CD4-positive, alpha-beta T cell treated with Interferon alpha-2 for 1 hour (primary cell): ENCODE measurements at places on chromosomes 7 and 10.

GRCh38 chr7:35991511-35992232 is 161.4 kb upstream of the EEPD1 start:
- DNase-seq = no peak

GRCh38 chr7:81574723-81575326 is 195.0 kb downstream of the HGF start:
- DNase-seq = no peak

GRCh38 chr10:114576716-114577115 is 81.4 kb downstream of the ABLIM1 start:
- DNase-seq = no peak

DNA sequence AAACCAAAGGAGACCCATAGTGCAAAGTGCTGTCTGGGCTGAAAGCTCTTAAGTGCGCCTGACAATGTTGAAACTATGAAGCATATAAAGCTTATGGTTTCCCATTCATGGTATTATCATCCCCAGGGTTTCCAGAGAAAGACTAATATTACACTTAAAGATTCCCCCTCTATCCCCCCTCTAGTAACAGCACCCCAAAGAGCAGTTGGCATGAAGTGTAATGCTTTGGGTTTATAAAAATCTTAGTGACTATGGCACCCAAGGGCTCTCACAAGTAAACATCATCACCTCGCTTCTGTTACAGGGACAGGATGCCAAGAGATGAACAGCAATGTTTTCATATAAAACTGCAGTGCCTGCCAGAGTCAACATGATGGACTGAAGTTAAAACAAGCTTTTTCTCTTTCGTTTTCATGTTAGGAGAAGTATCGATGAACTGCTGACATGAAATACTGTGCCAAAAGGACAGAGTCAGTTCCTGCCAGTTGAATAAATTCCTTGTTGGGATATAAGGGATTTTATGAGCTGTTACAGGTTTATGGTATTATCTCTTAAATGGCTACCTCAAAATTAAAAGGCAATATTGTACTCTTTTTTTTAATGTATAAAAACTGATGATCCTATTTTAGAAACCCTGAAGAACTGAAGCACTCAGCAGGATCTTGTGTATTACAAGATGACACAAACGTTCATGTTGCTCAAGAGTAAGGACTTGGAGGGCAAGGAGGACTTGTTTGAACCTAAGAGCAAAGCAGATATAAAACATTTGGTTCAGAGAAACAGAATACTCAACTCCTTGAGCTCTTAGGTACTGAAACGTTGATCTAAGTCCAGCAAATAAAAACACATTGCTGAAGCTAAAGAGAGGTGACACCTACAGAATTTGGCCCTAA is 203.7 kb upstream of the IMMP2L start:
- no peak for DNase-seq

GRCh38 chr10:79241990-79242619 is 105.2 kb upstream of the PPIF start:
- peak; percentile 46 for DNase-seq

DNA sequence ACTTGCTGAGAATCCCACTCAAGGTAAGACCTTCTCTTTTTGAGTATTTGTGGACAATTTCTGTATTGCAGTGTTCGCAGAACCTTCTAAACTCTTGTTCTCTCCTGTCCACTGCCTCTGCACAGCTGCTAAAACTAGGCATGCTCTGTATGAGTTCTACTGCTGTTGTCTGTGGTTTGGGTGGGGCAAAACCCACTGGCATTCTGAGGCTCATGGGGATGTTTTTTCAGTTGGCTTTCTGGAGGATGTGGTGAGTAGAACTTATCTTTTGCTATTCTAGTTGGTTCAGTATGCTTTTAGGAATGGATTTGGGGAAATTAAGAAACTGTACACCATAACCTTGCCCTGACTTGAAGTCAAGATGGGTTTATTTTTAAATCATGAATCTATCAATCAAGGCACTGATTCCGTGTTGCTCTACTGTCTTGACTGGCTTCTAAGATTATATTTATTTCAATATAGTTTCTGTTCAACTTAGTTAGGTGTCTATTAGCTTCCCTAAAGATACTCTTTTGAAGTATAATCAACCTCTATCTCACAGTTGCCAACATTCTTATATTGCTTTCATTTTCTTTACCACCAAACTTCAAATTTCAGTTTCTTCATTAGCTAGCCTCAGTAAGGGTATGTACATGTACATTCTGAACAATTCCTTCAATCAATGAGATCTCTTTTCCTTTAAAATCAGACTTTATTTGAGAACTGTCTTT is 25.0 kb upstream of the C1GALT1 start:
- DNase-seq = peak; percentile 59

- DNase-seq = no peak
Observed at GRCh38 chr10:72851509-72851908, 42.0 kb upstream of the OIT3 start.

DNA sequence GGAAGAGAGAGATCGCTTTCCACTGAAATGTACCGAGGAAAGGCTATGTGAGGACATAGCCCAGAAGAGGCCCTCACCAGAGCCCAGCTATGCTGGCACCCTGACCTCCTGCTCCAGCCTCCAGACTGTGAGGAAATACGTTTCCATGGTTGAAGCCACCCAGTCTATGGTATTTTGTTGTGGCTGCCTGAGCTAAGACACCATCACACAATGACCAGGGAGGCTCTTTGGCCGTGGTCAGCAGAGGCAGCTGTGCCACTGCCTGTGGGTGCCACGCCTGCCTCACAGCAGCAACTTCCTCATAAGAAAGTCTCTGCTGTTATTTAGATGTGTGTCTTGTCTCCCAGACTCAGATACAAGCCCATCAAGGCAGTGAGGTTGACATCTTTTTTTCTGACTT is 182.7 kb upstream of the PLXNA4 start:
- no peak for DNase-seq
